Activated T-cell treated with anti-CD3 and anti-CD28 coated beads, Interleukin-2, amount 50 U/mL, for 24 hours (primary cell): ENCODE measurements at places on chromosomes 16 and 17.

- no peak for DNase-seq
Observed at GRCh38 chr16:86649875-86650274, 71.5 kb downstream of the FOXL1 start.

DNA sequence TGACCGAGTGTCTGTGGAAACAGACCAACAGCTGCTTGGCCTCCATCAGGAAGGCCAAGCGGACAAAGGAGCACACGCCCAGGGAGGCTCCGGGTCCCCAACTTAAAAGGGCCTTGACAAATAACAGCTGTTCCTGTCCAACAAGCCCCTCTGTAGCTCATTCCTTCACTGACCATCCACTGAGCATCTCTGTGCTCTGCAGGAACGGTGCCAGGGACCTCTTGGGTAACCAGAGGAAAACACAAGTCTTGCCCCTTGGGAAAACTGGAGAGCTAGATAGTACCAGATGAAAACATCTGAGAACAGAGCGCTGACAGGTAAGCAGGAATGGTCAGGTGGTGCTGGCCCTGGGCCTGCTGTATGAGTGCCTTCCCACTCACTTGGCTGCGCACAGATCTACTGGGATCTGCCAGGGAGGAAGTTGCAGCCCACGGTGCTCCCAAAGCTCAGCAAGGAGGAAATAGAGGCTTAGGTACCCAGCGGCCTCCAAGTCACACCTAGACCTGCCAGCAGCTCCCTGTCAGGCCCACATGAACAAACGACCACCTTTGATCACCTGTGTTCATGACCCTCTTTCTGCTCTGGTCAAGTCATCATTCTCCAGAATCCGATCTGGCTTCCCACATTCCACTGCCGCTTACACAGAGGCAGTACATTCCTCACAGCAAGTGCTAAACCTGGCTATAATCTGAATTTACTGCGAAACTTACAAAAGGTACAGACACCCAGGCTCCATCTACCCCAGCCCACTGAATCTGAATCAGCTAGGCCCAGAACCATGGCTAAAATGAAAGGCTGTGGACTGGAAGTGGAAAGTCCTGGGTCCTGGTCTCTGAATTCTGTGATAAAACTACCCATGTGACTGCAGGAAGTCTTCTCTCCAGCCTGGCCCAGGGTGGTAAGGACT is 12.5 kb downstream of the DCAKD start:
- DNase-seq: no peak

- DNase-seq: no peak
Observed at GRCh38 chr16:4176906-4177417, 60.7 kb upstream of the ADCY9 start.

GRCh38 chr16:81627024-81627423 is 152.1 kb upstream of the PLCG2 start:
- DNase-seq: no peak

DNA sequence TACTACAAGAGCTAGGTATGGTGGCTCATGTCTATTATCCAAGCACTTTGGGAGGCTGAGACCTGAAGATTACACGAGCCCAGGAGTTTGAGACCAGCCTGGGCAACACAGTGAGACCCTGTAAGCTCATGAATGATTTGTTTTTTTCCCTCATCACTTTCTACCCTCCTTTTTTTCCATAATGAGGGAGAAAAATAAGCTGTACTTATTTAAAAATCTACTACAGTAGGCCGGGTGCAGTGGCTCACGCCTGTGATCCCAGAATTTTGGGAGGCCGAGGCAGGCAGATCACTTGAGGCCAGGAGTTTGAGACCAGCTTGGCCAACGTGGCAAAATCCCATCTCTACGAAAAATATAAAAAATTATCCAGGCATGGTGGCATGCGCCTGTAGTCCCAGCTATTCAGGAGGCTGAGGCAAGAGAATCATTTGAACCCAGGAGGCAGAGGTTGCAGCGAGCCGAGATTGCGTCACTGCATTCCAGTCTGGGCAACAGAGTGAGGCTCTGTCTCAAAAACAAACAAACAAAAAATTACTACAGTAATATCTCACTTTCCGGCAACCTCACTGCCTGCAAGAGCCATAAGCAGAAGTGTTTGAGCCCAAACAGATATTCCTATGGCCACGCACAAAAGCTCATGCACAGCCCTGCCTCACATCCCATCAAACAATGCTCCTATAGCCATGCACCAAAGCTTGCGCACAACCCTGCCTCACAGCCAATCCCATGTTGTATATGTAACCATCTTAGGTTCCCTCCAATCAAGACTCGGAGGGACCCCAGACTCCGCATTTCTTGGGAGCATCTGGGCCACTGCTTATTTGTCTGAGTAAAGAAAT is 37.4 kb downstream of the TK2 start:
- DNase-seq: no peak

GRCh38 chr17:61064087-61064951 is 335.3 kb upstream of the TBX2 start:
- DNase-seq: no peak

GRCh38 chr17:26809033-26809432 is 484.9 kb upstream of the WSB1 start:
- no peak for DNase-seq

DNA sequence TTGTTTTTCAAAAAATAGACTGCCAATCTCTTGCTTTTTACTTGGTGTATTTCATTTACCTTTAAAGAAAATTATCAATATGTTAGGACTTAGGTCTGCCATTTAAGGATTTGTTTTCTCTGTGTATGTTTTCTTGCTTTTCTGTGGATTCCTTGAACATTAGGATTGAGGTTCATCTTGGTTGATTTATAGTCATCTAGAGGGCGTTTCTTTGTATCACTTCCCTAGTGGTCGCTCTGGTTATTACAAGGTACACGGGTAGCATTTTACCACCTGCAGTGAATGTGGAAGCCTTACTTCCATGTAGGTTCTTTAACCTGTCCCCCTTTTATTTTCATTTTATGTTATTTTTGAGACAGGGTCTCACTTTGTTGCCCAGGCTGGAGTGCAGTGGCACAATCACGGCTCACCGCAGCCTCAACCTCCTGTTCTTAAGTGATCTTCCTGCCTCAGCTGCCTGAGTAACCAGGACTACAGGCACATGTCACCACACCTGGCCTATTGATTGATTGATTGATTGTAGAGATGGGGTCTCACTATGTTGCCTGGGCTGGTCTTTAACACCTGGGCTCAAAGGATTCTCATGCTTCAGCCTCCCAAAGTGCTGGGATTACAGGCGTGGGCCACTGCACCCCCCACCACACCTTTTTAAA is 35.2 kb upstream of the CBX4 start:
- no peak for DNase-seq

- DNase-seq: no peak
Observed at GRCh38 chr17:44390250-44390870, 911 bp upstream of the ITGA2B start.

DNA sequence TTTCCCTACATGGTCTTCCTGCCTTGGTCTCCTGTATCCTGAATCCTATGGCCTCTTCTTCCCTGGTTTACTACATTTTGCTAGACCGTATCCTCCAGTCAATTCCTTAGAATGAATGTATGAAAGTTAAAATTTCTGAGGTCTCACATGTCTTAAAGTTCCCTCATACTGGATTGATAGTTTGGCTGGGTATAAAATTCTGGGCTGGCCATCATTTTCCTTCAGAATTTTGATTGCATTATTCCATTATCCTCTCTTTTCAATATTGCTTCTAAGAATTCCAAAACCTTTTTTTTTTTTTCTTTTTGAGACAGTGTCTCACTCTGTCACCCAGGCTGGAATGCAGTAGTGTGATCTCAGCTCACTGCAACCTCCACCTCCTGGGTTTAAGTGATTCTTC is 10.8 kb downstream of the NOD2 start:
- DNase-seq: no peak

DNA sequence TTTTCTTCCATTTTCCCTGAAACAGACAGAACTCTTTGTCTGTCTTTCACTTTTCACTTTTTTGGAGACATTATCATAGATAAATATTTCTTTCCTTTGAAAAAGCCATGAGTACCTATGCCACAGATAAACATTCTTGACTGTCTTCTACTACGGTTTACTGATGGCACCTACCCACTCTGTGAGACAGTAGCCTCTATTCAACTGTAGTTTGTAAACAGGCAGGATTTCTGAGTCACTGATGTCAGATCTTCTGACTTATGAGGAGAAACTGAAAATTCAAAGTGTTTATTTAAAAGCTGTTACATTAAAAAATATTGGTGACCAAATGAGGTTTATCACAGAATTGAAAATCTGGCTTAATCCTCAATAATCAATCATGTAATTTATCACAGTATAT is 658.4 kb downstream of the TOX3 start:
- DNase-seq: no peak

GRCh38 chr17:14417336-14417735 is 116.5 kb downstream of the HS3ST3B1 start:
- no peak for DNase-seq

GRCh38 chr17:3012926-3013581 is 50.4 kb downstream of the OR1D5 start:
- peak; percentile 71 for DNase-seq

DNA sequence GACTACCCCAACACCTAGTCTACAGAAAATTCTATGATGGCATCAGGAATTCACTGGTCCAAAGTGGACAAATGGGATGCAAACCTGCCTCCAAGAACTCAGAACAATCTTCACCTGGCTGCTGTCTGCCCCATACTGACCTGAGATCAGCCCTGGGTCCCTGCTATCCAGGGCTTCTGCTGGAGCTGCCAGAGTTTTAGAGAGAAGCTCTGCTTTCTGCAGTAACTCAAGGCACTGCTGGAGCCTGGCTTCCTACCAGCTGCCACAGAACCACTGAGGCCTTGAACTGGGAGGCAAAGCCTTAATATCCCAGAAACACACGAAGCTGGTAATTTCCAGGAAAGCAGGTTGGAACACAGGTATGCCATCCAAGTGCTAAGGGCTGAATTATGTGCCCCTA is 7.5 kb downstream of the TMEM170A start:
- DNase-seq: no peak

DNA sequence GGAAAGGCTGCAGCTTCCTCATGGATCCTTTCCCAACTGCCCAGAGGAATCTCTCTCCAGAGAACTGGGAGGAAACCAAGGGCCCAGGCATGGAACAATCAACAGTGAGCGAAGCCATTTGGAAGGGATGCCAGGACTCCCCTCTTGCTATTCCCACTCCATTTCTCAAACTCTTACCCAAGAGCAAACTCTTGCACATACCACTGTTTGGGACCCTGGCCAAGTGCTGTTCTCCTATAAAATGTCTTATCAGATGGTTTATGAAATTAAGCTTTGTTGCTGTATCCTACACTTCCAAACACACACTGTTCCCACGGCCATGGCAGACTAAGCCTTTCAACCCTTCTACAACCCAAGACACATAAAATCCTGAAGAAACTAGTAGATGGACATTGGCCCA is 48.3 kb upstream of the AXIN2 start:
- no peak for DNase-seq

DNA sequence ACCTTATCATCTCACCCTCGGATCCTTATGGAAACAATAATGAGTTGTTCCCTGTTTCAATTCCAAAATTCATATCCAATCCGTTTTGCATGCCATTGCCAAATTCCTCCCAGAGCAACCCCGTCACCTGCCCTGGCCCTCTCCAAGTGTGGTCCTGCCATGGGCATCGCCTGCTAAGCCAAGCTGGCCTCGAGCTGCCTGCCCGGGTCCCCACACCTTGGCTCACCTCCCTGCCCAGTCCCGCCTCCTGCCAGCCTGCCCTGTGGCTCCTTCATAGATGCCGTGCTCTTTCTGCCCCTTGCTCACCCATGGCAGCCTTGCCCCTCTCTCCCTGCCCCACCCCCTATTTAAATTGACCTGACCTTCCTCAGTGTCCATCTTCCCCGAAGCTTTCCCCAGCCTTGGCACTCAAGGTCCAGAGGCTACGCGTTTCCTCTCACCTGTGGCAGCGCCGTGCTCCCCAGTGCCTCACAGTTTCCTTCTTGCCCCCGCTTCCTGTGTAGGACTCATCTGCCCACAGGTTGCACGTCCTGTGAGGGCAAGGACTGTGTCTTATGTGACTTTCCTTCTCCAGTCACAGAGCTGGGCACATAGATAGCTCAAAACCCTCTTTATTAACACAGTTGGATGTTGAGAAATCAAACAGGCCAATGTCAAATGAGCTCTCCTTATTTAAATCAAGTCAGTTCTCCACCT is 12.7 kb downstream of the MAPT start:
- peak; percentile 44 for DNase-seq

DNA sequence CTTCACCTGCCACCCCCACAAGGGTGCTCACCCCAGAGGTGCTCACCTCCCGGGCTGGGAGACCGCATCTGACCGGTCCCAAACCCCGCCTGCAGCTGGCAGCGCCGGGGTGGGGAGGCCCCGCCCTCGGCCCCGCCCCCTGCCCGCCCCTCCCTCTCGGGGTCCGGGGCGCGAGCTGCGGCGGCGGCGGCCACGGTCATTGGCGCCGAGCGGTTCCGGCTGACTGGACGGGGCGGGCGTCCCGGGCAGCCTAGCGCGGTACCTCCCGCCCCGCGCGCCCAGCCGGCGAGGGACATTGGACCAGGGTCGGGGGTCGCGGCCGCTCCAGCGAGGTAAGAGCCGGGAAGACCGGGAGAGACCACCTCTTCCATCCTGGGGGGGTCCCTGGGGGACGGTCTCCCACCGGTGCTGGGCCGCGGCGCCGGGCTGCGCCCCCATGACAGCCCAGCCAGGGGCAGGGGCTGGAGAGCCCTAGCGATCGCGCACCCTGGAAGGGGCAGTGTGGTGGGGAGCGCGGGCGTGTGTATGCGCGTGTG is at the start of gene CACNG5:
TSS of gene CACNG5 (plus strand) at position 199 of the 536 bp plus-strand sequence. CDS start 42,216 bp downstream, outside the sequence.
- DNase-seq: no peak

DNA sequence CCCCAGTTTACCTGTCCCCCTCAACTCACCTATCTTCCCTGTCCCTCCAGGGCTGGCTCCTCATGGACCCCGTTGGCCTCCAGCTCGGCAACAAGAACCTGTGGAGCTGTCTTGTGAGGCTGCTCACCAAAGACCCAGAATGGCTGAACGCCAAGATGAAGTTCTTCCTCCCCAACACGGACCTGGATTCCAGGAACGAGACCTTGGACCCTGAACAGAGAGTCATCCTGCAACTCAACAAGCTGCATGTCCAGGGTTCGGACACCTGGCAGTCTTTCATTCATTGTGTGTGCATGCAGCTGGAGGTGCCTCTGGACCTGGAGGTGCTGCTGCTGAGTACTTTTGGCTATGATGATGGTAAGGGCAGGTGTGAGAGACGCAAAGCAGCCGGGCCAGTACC is 31.3 kb downstream of the NLRC5 start:
- peak; percentile 27 for DNase-seq
